NCI-H2107 (cell line): ENCODE measurements at places on chromosomes 3 and 15.

GRCh38 chr3:117868766-117869165, 1159.2 kb downstream of the TUSC7 start:
- no peak for DNase-seq

DNA sequence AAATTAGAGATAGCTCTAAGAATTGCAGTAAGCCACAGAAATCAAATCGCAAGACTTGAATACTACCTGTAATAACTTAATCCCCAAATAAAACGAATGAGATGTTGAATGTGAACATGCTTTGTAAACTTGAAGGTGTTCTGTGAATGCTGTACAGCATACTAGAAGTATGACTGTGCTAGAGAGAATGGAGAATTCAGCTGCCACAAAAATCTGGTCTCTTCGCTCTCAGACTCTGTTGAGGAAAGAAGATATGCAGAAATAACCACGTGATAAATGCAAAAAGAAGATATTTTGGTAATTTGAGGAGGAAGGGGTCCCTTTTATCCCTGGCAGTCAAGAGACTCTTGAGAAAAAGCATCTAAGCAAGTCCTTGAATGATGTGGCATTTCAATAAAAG, 37.3 kb downstream of the ZBTB38 start:
- no peak for DNase-seq

GRCh38 chr3:39255503-39256325, 24.1 kb downstream of the CX3CR1 start:
- DNase-seq: no peak

GRCh38 chr3:7328339-7328738, 467.4 kb downstream of the GRM7 start:
- DNase-seq: no peak

DNA sequence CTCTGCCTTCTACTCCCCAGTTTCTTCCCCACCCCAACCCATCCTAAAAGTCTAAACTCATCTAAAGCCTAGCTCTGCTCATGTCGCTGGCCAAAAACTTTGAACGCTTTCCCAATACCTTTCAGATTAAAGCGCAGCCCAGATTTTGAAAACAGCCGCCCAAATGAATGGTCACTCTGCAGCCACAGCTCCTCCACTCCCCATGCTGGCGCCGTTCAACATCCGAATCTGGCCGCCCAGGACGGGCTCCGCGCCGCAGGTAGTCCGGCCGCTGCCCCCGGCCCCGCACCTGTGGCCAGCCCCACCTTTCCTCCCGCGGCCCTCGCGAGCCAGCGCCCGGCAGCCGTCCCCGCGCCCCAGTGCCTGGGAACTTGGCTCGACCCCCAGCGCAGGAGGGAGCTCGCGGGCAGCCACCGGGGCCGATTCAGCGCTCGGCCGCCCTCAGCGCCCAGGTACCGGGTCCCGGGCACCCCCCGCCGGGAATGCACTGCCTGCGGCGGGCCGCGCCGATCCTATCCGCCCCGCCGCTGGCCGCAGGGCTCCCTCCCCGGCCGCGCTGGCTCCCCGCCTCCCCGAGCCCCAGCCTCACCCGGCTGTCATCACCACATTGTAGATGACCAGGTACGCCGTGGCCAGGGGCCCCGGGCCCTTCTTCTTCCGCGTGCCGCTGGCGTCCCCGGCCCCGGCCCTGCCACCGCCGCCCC, 417 bp downstream of the HACD2 start:
- peak; percentile 75 for DNase-seq

GRCh38 chr3:10017636-10018292, 8.5 kb upstream of the FANCD2 start:
- no peak for DNase-seq
